ENCODE measurements at places on chromosomes 2 and 18. TPM values are rescaled to one million over a fixed set of nuclear protein-coding genes. Genes with fewer than 3 reads are reported as not detected.

- DNase-seq = no peak
These were observed 298.8 kb downstream of the FIGN start for GRCh38 chr2:163436963-163437362.

LAPTM4A gene
- 488 TPM for total RNA-seq

KCNG3 gene
- total RNA-seq = 2.5 TPM

DNA sequence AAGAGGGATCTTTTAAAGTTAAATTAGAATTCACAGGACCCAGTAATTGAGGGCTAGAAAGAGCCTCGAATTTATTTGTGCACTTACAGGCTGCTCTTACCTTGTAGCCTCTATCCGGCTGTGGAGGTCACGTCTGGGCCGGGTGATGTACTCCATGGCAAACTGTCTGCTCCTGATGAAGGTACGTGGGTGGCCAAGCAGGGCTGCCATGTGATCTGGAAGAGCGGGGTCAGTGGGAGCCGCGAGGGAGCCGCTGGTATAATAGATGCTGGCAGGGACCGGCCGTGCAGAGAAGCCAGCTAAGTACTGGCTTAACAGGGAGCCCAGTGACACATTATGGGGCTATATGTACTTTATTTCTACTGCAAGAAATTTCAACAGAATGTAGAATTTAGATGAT is 59.2 kb downstream of the ADI1 start:
- DNase-seq = no peak

DNA sequence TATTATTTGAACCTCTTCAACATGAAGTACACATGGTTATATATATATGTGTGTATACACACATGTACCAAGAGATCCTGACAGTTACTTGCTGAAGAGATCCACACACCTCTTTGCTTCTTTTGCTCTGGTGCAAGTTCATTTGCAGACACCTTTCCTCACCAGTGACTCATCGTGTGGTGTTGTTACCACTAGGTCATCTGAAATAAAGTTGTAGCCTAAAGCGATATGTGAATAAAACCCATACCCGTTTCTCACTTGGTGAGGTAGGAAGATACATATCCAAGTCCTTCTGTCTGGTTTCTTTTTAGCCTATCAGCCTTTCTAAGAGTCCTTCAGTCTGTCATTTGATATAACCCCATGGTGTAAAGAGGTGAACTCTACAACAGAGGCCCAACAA is 379.4 kb upstream of the RAB12 start:
- DNase-seq = no peak

KATNAL2 gene
- 5.1 TPM for total RNA-seq

GRCh38 chr2:7071916-7072556 is 154.8 kb downstream of the RNF144A start:
- DNase-seq = no peak

DNA sequence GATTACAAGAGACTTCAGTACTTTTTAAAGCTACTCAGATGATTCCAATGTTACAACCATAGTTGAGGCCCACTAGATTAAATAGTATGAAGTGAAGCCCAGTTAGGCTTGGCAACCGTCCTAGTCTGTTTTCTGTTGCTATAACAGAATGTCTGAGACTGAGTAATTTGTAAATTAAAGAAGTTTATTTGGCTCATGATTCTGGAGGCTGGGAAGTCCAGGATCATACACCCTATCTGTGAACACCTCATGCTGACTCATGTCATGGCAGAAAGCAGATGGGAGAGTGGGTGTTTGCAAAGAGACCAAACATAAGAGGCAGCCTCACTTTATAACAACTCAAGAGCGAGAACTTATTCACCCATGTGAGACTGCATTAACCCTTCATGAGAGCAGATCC is 63.1 kb downstream of the CCDC150 start:
- DNase-seq = peak; percentile 14

All from A172 (cell line).